Esophagus squamous epithelium (tissue), 5 donors: ENCODE measurements at places on chromosomes 3 and 15. TPM values are rescaled to one million over a fixed set of nuclear protein-coding genes. Genes with fewer than 3 reads are reported as not detected.

The CX3CR1 gene
- not detected for total RNA-seq

The EIF4A2 gene
- total RNA-seq, result 186 TPM

The DAPK2 gene
- total RNA-seq, result 1.9 TPM

The CPLX3 gene
- not detected for total RNA-seq

The IQCF5 gene
- total RNA-seq, result not detected

The GOLGA6L9 gene
- total RNA-seq, result 3.4 TPM

The HRH1 gene
- 4.5 TPM for total RNA-seq

The HIGD2B gene
- not detected for total RNA-seq

The SPRED1 gene
- 6.2 TPM for total RNA-seq

The TEX55 gene
- not detected for total RNA-seq

The VIPR1 gene
- total RNA-seq, result 15.4 TPM

The DPP8 gene
- 30.5 TPM for total RNA-seq

The FOXB1 gene
- not detected for total RNA-seq

The HYKK gene
- 4.1 TPM for total RNA-seq

The MYO9A gene
- total RNA-seq, result 37.6 TPM

The RHOV gene
- 94.0 TPM for total RNA-seq

The WNT5A gene
- 15.8 TPM for total RNA-seq

The ZNF619 gene
- 3.8 TPM for total RNA-seq

The CEP152 gene
- 3.1 TPM for total RNA-seq

GRCh38 chr3:138369151-138369900, 20.9 kb downstream of the MRAS start:
- H3K4me3 ChIP-seq, result no peak overlapping the region
- no peak overlapping the region for H3K27ac ChIP-seq
- peaks cover 19% of the 10 kb centered on the region for H3K4me1 ChIP-seq
- no peaks in the 10 kb centered on the region for H3K27me3 ChIP-seq

GRCh38 chr15:78477295-78477694, 30.1 kb upstream of the HYKK start:
- no peak overlapping the region for H3K27ac ChIP-seq
- H3K27me3 ChIP-seq, result no peaks in the 10 kb centered on the region
- DNase-seq, result no peak
- H3K36me3 ChIP-seq, result peaks cover 13% of the 10 kb centered on the region
- H3K4me3 ChIP-seq, result no peak overlapping the region

- H3K27ac ChIP-seq, result peak overlapping the region; percentile 30
- no peak for DNase-seq
- no peak overlapping the region for H3K4me3 ChIP-seq
These were observed 12.1 kb downstream of the RGMA start for GRCh38 chr15:93076875-93077274.

- H3K27ac ChIP-seq, result no peak overlapping the region
- H3K4me3 ChIP-seq, result no peak overlapping the region
- no peak for DNase-seq
These were observed 55.0 kb upstream of the NMNAT3 start for GRCh38 chr3:139732729-139733128.

DNA sequence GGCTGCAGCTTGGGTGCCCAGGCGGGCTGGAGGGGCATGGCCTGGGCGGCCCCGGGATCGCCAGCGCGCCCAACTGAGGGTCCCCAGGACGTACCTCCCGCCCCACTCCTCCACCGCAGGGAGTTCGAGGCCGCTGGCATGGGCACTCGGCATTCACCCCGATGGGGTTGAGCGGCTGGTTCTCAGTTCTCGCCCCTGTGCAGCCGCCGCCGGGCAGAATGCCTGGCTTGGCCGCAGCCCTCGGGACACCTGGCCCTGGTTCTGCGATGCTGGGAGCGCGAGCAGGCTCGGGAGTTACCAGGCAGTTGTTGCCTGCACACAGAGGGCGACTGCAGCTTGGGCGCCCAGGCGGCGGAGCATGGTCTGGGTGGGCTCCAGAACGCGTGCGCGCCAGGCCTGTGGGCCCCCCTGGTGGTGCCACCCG, 121.4 kb downstream of the LMLN start:
- H3K36me3 ChIP-seq, result no peaks in the 10 kb centered on the region
- H3K27me3 ChIP-seq, result peaks cover 25% of the 10 kb centered on the region
- DNase-seq, result no peak
- H3K27ac ChIP-seq, result no peak overlapping the region
- H3K4me3 ChIP-seq, result peak overlapping the region; percentile 46

GRCh38 chr15:61227269-61227949, 1.7 kb downstream of the RORA start:
- no peak for DNase-seq
- no peaks in the 10 kb centered on the region for H3K27me3 ChIP-seq
- peak overlapping the region; percentile 26 for H3K27ac ChIP-seq
- no peaks in the 10 kb centered on the region for H3K36me3 ChIP-seq

GRCh38 chr3:122564155-122564912, at the start of the genes DTX3L and PARP9:
Gene DTX3L (plus strand): TSS chr3:122564338. CDS start chr3:122564427, 89 bp downstream.
Gene PARP9 (minus strand): TSS chr3:122564300. CDS start chr3:122559620, 4,680 bp downstream.
- DNase-seq, result peak; percentile 16
- H3K36me3 ChIP-seq, result peaks cover 43% of the 10 kb centered on the region
- H3K4me1 ChIP-seq, result peaks cover 19% of the 10 kb centered on the region

GRCh38 chr3:167113035-167113830, 266.9 kb downstream of the ZBBX start:
- no peaks in the 10 kb centered on the region for H3K27me3 ChIP-seq
- no peaks in the 10 kb centered on the region for H3K4me1 ChIP-seq
- no peak for DNase-seq
- H3K36me3 ChIP-seq, result no peaks in the 10 kb centered on the region
- no peak overlapping the region for H3K4me3 ChIP-seq

DNA sequence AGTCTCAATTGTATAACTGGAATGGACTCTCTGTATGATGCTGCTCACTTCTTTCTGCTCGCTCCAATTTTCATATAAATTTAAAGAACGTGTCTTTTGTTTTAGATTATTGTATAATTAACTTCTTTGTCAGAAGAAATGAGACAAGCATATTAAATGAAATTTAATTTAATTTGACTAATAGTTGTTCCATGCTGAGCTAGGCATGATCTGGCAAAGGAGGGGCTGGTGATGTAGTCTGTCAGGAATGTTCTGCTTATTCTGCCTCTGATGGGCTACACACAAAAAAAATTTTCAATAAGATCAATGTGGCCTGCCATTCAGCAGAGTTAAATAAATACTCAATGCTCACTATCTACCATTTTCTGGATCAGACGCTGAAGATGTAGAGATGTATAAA, 208.4 kb upstream of the CD96 start:
- H3K27me3 ChIP-seq, result no peaks in the 10 kb centered on the region
- no peaks in the 10 kb centered on the region for H3K36me3 ChIP-seq
- H3K4me1 ChIP-seq, result no peaks in the 10 kb centered on the region
- H3K27ac ChIP-seq, result no peak overlapping the region
- H3K4me3 ChIP-seq, result no peak overlapping the region

- no peaks in the 10 kb centered on the region for H3K4me1 ChIP-seq
- DNase-seq, result no peak
- no peak overlapping the region for H3K4me3 ChIP-seq
- H3K27ac ChIP-seq, result no peak overlapping the region
These were observed 27.4 kb downstream of the SH3GL3 start for GRCh38 chr15:83474578-83474977.

DNA sequence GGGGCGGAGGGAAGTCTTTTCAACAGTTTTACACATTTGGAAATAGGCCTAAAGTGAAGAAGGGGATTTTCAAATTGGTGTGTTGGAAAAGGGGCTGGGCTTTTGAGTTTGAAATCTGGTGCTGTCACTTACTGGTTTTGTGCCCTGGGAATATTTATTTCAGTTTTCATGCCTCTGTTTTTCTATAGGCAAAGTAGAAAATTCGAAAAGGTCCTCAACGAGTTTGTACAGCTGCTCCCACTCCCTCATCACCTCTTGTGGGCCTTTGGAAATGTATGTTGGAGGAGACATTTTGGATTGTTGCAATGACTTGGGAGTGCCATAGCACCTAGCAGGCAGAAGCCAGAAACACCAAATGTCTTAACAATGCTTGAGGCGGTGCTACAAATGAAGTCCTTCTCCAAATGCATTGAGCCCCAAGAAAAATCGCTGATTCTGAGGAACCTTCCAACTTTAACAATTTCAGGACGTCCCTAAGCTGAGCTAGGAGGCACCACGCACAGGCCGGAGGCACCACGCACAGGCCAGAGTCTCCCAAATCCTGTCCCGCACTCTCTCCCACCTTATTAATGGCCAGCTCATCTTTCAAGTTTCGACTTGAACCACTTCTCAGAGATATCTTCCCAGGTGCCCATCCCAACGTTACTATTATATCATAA, 639 bp upstream of the POLR2M start:
- no peak for DNase-seq
- peak overlapping the region; percentile 97 for H3K27ac ChIP-seq
- peaks cover 52% of the 10 kb centered on the region for H3K4me1 ChIP-seq
- H3K36me3 ChIP-seq, result peaks cover 24% of the 10 kb centered on the region

- H3K27ac ChIP-seq, result no peak overlapping the region
- H3K4me3 ChIP-seq, result no peak overlapping the region
- no peak for DNase-seq
These were observed 376.9 kb upstream of the RASGRP1 start for GRCh38 chr15:38941399-38941953.

DNA sequence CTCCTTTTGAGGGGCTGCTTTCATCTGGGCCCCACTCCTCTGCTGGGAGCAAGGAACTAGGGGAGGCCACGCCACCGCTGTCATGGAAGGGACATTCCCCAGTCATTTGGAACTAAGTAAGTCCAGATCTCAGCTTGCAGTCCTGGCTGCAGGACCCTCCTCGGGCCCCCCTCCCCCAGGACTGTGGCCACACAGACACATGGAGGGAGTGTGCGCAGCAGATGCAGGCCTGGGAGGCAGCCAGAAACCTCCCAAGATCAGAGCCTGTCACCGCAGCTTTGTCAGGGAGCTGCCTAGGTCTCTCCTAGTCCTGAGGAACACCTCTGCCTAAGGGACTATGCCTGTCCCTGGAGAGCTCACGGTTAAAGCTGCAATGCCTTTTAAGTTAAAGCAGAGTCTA, 7.3 kb upstream of the SEMA3F start:
- H3K4me1 ChIP-seq, result peaks cover 41% of the 10 kb centered on the region
- peak overlapping the region; percentile 48 for H3K27ac ChIP-seq
- H3K36me3 ChIP-seq, result no peaks in the 10 kb centered on the region
- DNase-seq, result no peak

GRCh38 chr3:140092848-140093536, 158.0 kb downstream of the CLSTN2 start:
- H3K4me1 ChIP-seq, result peaks cover 14% of the 10 kb centered on the region
- H3K27ac ChIP-seq, result no peak overlapping the region
- no peaks in the 10 kb centered on the region for H3K36me3 ChIP-seq
- DNase-seq, result no peak

DNA sequence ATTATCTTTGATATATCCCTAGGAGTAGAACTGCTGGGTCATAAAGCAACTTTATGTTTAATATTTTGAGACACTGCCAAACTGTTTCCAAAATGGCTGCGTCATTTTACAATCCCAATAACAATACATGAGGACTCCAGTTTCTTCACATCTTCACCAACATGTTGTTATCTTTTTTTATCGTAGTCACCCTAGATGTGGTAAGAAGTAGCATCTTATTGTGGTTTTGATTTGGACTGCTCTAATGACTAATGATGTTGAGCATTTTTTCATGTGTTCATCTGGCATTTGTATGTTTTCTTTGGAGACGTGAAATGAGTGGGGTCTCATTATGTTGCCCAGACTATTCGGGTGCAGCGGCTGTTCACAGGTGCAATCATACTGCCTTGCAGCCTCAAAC, 83.8 kb downstream of the MAP4 start:
- H3K27me3 ChIP-seq, result no peaks in the 10 kb centered on the region
- no peak overlapping the region for H3K27ac ChIP-seq
- no peak for DNase-seq
- no peaks in the 10 kb centered on the region for H3K4me1 ChIP-seq

- no peaks in the 10 kb centered on the region for H3K36me3 ChIP-seq
- no peaks in the 10 kb centered on the region for H3K27me3 ChIP-seq
- peak overlapping the region; percentile 75 for H3K27ac ChIP-seq
- no peak overlapping the region for H3K4me3 ChIP-seq
- no peak for DNase-seq
- no peaks in the 10 kb centered on the region for H3K4me1 ChIP-seq
These were observed 36.9 kb downstream of the PLSCR1 start for GRCh38 chr3:146507331-146508120.

GRCh38 chr3:125401402-125401801, 26.3 kb upstream of the ZNF148 start:
- no peak for DNase-seq
- H3K4me1 ChIP-seq, result no peaks in the 10 kb centered on the region
- no peaks in the 10 kb centered on the region for H3K36me3 ChIP-seq
- H3K4me3 ChIP-seq, result no peak overlapping the region
- H3K27me3 ChIP-seq, result no peaks in the 10 kb centered on the region

- no peaks in the 10 kb centered on the region for H3K27me3 ChIP-seq
- H3K4me1 ChIP-seq, result no peaks in the 10 kb centered on the region
- DNase-seq, result no peak
- no peaks in the 10 kb centered on the region for H3K36me3 ChIP-seq
- no peak overlapping the region for H3K4me3 ChIP-seq
- no peak overlapping the region for H3K27ac ChIP-seq
These were observed 31.8 kb upstream of the RASA2 start for GRCh38 chr3:141454906-141455602.

GRCh38 chr15:88704791-88705768, 66.3 kb downstream of the ISG20 start:
- peak overlapping the region; percentile 9 for H3K27ac ChIP-seq
- DNase-seq, result no peak
- no peaks in the 10 kb centered on the region for H3K27me3 ChIP-seq
- H3K36me3 ChIP-seq, result no peaks in the 10 kb centered on the region

DNA sequence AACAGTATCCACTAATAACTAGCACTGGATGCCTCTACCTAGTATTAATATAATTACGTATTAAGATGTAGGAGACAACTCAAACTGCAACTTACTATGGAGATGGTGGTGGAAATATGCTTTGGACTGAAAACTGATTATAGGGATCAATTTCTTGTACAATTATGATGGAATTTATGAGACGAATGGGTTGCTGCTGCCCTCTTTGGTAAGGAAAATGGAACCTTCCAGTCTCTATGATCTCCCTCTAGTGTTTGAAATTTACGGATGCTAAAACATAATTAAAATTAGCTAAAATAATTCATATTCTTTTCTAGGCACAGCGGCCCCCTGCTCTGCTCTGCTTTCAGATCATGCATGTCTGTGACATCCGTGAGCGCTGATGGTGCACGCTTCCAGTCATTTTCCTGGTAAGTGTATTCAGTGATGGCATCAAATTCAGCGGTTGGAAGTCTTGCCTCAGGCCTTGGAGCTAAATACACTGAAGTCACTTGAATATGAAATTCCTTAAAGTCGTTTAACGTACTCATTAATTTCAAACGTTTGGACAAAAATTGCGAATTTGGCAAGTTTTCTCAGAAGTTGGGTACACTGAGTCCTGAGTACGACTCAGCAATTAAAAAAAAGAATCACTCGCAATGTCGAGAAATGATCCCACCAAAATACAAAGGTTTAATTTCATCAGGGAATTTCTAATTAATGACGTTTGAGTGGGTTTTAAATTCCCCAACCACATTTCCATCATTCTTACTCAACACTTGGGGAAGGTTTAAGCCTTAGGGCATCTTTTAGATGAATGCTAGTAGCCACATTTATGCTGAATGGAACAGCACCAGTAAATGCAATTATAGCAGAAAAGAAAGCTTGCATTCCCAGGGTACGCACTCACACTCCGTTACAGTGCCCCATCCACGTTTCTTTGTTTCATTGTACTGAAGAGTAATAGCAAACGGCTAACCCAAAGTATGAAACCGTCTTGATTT, 132.6 kb downstream of the NR2F2 start:
- H3K4me3 ChIP-seq, result no peak overlapping the region
- DNase-seq, result no peak
- H3K36me3 ChIP-seq, result no peaks in the 10 kb centered on the region
- no peak overlapping the region for H3K27ac ChIP-seq
- H3K27me3 ChIP-seq, result no peaks in the 10 kb centered on the region

GRCh38 chr3:69406163-69406562, 20.3 kb upstream of the FRMD4B start:
- H3K4me3 ChIP-seq, result no peak overlapping the region
- DNase-seq, result no peak
- peaks cover 15% of the 10 kb centered on the region for H3K4me1 ChIP-seq
- H3K27ac ChIP-seq, result no peak overlapping the region
